ENCODE measurements at places on chromosomes 16 and 17. TPM values are rescaled to one million over a fixed set of nuclear protein-coding genes. Genes with fewer than 3 reads are reported as not detected.

CSH2 gene
- total RNA-seq, result not detected

ZP2 gene
- total RNA-seq, result not detected

GRCh38 chr16:10205688-10206087 lies 23.5 kb upstream of the GRIN2A start:
- DNase-seq, result no peak

DNA sequence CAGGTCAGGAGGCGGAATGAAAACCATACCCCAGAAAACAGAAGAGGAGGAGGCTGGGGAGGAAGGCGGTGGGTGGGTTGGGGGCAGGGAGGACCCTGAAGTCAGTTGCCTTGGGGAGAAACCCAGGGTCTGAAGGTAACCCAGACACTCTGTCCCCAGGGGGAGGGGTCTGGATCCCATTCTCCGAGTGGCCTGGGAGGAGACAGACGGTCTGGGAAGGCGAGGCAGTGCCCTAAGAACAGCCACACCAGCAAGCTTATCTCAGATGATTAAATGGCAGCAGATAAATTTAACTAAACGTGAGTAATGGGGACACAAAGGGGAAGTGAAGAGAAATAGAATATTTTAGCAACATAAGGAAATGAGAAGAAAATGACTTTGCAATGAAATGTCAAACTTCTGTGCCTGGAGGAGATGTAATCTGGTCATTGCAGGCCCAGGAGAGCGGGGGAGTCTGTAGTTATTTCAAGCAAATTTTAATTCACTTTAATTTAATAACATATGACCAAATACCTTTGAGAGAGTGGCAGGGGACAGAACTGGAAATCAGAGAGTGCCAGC lies 21.4 kb upstream of the ZFP90 start:
- no peak for DNase-seq

MT1F gene
- 2.4 TPM for total RNA-seq

DNA sequence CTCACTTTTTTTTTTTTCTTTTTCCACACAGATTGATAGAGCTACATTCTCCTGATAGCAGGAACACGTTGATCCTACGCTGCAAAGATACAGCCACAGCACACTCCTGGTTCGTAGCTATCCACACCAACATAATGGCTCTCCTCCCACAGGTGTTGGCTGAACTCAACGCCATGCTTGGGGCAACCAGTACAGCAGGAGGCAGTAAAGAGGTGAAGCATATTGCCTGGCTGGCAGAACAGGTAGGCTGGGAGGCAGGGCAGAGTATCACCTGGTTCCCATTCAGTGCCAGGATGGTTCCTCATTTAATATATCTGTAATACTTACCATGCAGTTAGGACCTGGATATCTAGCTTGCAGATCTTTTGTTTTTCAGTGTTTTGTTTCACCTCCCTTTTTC lies 51.1 kb upstream of the VPS4A start:
- no peak for DNase-seq

CLEC18B gene
- total RNA-seq, result 0.04 TPM

- DNase-seq, result no peak
Observed at GRCh38 chr17:21014498-21014897, 28.3 kb downstream of the USP22 start.

DNA sequence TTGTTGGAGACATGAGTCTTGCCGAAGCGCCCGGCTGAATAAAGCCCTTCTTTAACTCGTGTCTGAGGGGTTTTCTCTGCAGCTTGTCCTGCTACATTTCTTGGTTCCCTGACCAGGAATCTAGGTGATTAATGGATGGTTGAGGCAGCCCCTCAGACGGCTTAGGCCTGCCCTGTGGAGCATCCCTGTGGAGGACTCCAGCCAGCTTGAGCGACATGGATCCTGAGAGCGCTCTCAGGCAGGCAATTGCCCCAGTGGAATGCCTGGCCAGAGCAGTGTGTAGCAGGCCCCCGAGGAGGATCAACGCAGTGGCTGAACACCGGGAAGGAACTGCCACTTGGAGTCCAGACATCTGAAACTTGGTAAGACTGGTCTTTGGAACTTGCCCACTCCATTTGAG lies 17.3 kb upstream of the ENDOV start:
- DNase-seq, result no peak

GRCh38 chr16:31168848-31169247 lies 11.1 kb upstream of the FUS start:
- DNase-seq, result no peak

DNA sequence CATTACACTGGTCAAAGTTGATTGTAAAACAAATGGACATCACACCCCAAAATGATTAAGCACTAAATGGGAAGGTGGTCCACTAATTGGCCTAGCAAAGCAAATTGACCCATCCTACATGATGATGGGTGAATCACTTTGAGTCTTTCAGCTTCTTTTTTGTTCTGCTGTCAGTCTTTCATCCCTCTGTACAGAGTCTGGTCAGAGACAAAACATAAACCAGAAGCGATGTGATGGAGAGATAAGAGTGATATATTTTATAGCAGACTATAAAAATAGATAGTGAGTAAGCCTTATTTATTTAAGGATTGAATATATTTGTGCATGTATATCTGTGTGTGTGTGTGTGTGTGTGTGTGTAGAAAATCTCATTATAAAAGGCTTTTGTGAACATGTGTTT lies 618.4 kb upstream of the SOX9 start:
- DNase-seq, result no peak

DDX5 gene
- total RNA-seq, result 393 TPM

GRCh38 chr17:74245145-74245831 lies 28.7 kb upstream of the DNAI2 start:
- no peak for DNase-seq

GRCh38 chr16:57146735-57147134 lies 39.1 kb downstream of the PSME3IP1 start:
- no peak for DNase-seq

DNA sequence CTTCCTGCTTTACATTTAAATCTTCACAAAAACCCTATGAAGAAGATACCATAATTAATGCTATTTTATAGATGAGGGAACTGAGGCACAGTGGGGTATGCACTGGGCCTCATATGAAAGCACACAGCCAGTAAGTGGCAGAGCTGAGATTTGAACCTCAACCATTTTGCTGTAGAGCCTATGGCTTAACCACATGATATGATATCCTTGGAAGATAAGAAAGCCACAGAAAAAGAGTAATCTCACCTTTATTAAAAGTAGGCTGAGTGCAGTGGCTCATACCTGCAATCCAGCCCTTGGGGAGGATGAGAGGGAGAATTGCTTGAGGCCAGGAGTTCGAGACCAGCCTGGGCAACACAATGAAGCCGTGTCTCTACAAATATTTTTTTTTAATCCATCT lies 15.0 kb upstream of the TOB1 start:
- no peak for DNase-seq

DNA sequence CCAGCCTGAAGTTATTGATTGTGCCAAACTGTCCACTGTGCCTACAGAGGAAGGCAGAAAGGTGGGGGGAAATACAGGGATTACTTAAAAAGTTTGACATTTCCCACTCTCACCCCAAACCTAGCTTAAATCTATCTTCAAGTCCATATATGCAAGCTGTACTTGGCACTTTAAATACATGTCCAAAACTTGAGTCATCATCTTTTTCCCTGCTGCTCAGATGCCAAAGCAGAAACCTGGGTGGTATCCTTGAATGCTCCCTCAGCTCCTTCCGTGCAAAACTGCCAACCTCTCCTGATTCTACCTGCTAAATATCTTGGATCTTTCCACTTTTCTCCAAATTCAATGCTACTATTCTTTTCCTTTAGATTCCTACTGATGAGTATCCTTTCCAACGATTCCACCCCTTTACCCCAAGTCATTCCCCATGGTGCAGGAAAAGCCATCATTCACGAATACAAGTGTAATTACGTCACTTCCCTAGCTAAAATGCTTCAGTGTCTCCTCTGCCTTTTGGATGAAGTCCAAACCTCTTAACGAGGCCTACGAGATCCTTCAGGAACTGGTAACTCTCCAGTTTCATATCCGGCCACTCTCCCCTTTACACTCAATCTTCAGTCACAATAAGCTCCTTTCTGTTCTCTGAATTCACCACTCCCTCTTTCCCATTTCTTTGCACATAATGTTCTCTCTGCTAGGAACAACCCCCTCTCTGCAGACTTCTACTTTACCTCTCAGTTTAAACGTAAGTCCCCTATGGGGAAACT lies 9.3 kb downstream of the BECN1 start:
- peak; percentile 77 for DNase-seq

DNA sequence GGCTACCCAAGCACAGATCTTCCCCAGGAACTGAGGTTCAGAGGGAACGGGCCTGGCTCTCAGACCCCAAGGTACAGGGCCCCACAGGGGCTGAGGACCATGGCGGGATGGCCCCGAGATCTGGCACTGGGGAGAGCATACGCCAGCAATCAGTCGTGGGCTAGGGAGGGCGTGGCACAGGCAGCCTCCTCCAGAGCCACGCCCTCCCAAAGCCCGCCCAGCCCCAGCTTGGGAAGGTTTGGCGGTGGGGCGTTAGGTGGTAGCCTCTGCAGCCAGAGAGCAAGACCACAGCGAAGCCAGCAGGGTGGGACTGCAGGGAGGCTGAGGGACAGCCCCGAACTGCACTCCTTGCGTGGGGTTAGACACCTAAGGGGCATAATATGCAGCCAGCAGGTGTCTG lies 11.6 kb downstream of the WNT9B start:
- DNase-seq, result no peak

- DNase-seq, result no peak
Observed at GRCh38 chr16:71351558-71351901, 7.0 kb upstream of the CALB2 start.

GRCh38 chr16:52408191-52408845 lies 138.6 kb downstream of the TOX3 start:
- DNase-seq, result no peak

DNA sequence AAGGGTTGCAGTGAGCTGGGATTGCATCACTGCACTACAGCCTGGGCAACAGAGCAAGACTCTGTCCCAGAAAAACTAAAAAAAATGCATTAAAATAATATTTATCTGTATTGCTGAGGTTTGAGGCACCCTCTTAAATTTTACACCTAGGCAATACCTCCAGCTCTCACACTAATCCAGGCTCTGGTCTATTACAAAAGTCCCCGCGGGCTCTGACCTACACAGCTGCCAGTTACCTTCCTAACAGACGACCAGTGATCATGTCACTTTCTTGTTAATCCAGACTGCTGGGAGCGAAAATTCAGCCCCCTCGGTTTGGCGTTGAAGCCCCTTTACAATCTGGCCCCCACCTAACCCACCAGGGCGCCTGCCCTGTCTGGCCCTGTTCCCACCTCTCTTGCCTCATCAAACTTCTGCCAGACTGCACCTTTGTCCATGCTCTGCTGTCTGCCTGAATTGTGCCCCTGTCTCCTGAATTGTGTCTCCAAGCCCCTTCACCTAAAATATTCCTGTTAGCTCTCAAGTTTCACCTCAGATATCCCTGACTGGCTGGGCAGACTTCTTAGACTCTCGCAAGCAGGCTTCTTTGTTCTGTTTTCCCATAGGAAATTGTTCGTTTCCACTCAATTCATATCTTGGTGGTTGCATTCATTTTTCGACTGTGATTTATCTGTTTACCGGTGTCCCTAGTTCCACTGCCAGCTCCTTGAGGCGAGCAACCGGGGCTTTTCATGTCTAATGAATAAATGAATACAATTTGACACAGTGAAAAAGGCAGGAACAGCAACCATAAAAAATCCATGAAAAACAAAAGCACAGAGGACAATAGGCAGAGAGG lies 65.9 kb downstream of the PITPNC1 start:
- peak; percentile 45 for DNase-seq

SOX8 gene
- 0.99 TPM for total RNA-seq

BORCS6 gene
- total RNA-seq, result 13.4 TPM

GRCh38 chr16:25163683-25164082 lies 52.1 kb downstream of the LCMT1 start:
- DNase-seq, result no peak

- DNase-seq, result no peak
Observed at GRCh38 chr17:66633317-66633965, 201.5 kb upstream of the CACNG5 start.

DNA sequence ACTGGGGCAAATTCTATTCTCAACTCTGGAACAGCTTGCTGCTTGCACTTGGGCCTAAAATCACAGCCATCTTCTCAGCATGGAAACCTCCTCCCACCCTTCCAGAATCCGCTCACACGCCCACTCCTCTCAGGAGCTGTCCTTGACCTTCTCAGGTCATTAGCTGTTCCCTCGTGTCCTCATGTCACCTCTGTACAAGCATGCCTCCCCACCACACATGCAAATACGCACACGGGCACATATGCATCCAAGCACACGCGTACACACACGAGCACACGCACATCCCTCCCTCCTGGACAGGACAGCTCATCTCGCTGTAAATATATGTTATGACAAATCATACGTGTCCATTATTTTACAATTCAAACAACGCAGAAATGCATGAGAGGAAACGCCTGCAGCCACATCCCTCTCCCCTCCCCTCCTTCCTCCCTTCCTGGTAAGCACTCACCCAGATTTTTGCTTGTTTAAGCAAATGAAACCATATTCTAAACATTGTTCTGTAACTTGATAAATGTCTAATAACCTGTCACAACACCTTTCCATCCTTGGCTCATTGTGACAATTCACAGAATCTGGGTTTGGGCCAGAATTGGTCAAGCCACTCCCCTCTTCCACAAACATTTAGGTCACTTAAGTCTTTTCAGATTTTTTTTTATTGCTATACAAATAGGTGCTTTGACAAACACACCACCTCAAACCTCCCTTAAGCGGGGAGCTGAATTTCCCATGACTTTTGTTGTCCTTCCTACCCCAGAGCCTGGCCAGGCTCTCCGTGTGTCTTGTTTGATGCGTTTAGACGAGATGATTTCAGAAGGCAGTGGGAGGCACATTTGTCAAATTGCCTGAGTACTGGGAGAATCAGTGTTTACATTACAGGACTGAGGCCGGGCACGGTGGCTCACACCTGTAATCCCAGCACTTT lies 41.7 kb downstream of the DNAH17 start:
- DNase-seq, result no peak
